ENCODE measurements at places on chromosomes 2 and 18.

DNA sequence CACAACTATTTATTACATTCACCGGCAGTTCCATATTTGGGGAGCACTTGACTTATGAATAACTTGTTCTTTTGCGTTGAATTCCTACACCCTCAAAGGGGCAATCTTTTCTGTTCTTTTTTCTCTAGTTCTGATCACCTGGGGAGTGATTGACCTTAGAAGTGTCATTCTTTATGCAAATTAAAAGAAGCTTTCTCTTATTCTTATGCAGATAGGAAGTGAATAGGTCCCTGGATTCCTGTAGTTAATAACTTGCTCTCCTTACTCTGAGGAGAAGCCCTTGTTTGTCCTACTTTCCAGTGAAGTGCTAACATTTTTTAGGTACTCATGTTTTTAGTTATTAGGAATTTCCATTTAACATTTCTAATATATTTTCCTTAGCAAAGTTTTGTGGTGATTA, 569.8 kb upstream of the LRRTM1 start:
- DNase-seq = no peak

GRCh38 chr2:213098612-213099011, 52.8 kb downstream of the IKZF2 start:
- no peak for DNase-seq

- DNase-seq = no peak
Measured at GRCh38 chr18:40250236-40250635, 1704.8 kb upstream of the PIK3C3 start.

DNA sequence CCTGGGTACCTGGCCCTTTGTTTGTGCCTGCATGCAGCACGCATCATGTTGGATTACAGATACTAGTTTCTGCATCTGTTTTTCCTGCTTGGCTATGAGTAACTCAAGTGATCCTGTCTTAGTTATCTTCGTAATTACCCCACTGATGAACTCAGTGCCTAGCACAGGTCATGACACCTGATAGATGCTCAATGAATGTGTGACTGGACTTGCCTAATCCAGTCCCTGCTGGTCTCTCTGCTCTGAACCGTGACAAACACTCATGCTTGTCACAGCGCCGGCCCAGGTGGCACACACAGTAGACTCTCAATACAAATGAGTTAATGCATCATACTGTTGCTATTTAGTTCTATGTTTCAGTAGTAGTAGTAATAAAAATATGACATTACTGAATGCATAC, 31.2 kb upstream of the NTSR2 start:
- no peak for DNase-seq

DNA sequence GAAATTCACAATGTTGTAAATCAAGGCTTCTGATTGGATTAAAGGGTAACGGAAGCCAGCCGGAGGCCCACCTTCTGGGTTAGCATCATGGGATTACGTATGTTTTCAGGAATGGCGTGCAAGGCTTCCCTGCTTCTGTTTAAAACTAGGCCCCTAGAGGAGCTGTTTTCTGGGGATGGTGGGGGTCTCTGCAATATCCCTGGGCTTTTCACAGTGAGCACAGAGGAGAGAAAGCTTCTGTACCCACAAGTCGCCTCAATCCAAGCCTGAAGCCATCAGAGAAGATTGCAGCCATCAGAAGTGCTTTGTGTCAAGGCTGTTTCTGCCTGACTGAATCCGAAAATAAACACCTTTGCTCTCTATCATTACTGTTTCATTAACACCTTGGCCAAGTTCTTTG, 226.9 kb upstream of the SMIM21 start:
- no peak for DNase-seq

GRCh38 chr2:98188351-98189046, 101.5 kb downstream of the VWA3B start:
- no peak for DNase-seq

GRCh38 chr2:197285361-197285760, 25.2 kb downstream of the ANKRD44 start:
- no peak for DNase-seq

- no peak for DNase-seq
Measured at GRCh38 chr2:46188041-46188716, 109.0 kb upstream of the EPAS1 start.

DNA sequence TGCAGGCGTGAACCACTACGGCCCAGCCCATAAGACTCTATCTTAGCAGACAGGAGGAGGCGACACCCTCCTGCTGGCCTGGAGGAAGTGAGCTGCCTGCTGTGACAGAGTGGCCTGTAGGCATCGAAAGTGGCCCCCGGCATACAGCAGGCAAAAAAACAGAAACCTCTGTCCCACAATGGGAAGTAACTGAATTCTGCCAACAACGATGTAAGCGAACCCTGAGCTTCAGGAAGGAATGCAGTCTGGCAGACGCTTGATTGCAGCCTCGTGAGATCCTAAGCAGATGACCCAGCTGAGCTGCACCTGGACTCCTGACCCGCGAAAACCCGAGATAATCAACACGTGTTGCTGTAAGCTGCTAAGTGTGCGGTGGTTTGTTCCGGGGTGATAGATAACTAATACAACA, 13.6 kb downstream of the MRO start:
- DNase-seq = no peak

- no peak for DNase-seq
Measured at GRCh38 chr18:59996370-59996966, 96.7 kb downstream of the PMAIP1 start.

- DNase-seq = no peak
Measured at GRCh38 chr2:238669581-238670080, 178.3 kb upstream of the TWIST2 start.

DNA sequence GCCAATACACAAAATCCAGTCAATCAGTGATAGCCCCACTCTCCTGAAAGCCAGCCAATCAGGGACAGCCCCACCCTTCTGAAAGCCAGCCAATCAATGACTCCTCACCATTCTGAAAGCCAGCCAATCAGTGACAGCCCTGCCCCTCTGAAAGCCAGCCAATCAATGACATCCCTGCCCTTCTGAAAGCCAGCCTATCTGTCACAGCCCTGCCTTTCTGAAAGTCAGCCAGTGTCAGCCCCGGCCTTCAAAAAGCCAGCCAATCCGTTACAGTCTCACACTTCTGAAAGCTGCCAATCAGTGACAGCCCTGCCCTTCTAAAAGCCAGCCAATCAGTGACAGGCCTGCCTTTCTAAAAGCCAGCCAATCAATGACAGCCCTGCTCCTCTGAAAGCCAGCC, 95.9 kb upstream of the HDAC4 start:
- no peak for DNase-seq

DNA sequence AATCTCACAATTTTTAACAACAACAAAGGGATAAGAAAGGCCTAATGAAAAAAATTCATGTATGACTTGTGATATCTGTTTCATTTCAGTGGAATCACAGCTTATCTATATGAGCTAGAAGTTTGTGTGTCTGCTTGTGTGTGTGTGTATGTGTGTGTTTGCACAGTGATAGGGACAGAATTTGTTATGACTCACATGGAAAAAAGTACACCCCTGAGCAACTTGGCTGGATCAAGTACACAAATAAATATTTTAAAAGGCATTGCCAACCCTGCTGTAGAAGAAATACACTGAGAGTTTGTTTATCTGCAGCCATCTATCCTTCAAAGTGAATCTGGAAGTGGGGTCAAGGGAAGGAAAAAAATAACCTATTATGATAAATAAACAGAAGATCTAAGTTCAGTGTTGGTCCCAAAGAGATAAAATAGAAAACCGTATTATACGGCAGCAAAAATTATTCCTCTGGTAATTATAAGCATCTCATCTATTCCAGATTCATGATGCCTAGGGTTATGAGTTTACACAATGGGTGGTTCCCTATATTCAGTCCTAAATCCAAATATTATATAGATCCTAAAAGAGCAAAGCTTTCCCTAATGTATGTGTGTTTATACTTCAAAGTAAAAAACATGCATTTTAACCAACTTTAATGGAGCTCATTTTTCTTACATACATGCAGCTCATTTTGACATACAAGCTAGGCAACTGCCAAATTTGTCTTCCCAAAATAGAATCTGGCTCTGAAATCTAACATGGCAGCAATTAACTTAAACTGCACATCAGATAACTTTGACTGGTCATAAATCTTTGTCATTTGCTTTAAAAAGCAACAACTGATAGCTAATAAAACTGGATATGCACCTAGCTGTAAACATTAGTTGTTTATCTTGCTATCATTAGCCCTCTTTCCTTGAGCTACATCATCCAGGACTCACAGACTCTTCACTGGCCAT, 420.6 kb downstream of the IRS1 start:
- DNase-seq = no peak

- DNase-seq = no peak
Measured at GRCh38 chr18:77119101-77119850, 13.3 kb downstream of the MBP start.

- DNase-seq = no peak
Measured at GRCh38 chr2:60234274-60234986, 319.0 kb downstream of the BCL11A start.

- peak; percentile 22 for DNase-seq
Measured at GRCh38 chr2:176931588-176932563, 280.7 kb upstream of the HNRNPA3 start.

- peak; percentile 46 for DNase-seq
Measured at GRCh38 chr2:236359426-236360045, 95.3 kb upstream of the ASB18 start.

DNA sequence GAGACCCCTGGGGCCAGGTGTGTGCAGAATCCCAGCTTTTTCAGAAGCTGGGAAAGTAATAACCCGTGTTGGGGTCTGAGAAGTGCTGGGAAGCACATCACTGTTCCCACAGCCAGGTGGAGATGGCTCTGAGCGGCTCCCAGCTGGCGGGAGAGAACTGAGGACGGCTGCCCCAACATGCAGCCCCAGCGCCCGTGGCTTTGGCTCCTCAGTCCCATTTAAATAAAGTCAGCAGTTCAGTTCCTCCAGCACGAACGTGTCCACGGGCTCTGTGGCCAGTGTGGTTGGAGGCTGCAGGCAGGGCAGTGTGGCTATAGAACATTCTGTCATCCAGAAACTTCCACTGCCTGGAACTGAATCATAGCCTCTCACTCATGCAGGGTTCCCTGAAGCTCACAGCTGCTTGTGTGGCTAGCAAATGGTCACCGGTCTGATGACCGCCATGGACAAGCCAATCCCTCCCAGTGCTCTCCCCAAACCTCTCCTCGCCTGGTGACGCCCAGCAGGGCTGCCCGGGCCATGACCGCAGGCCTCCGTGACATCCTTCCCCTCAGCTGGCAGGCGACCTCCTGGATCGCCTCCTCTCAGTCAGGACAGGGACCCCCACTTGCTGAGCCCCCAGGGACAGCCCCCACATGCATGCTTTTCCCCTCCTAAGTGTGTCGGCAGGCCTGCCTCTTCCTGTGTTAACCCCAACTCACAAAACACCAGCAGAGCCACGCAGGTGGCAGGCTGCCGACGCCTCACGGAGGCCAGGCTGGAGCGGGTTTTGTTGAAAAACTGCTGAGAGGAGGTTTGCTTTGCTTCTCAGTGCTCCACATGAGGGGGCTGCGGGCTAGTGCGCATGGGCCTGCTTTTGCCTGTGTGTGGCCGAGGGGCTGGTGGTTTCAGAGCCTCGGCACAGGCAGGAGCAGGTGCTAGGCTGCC, 1.3 kb downstream of the RTP5 start:
- no peak for DNase-seq

DNA sequence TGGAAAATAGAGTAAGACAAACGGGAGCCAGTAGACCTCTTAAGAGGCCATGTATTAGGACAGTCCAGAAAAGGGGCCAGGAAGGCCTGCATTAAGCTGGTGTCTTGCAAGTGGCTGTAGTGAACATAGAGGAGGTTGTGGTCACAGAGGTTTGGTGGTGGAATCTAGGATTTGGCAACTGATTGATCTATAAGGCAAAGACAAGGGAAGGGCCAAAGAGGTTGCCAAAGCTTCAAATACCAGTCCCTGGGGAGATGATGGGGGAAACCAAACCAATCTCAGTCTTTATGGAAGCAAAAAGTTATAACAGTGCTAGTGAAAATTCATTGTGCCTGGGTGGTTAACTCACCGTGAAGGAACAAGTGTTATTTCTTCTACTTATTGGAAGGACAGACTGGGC, 28.7 kb upstream of the RTN4 start:
- no peak for DNase-seq

DNA sequence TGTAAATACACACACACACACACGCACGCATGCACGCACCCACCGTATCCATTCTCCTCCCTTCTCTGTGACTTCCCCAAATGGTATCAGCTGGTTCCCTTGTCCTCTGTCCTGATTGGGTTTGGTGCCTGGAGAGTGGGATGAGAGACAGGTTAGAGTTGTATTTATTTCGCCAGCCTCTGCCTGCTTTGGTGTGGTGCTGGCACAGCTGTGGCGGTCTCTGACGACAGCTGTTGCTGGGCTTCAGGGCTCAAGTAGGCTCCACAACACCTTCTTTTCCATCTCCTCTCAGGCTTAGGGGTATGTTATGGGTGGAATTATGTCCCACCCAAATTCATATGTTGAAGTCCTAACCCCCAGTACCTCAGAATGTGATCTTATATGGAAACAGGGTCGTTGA, 94.9 kb upstream of the ITGA6 start:
- no peak for DNase-seq

- DNase-seq = no peak
Measured at GRCh38 chr2:224836263-224836662, 120.1 kb upstream of the CCDC195 start.

Measured in activated naive CD4-positive, alpha-beta T cell treated with anti-CD3 and anti-CD28 coated beads, Interleukin-2, amount 10 ng/mL, durations not matched to agents 7 days and 5 days (primary cell).